ENCODE measurements at places on chromosomes 4 and X. TPM values are rescaled to one million over a fixed set of nuclear protein-coding genes. Genes with fewer than 3 reads are reported as not detected.

GRCh38 chrX:54452920-54453319 lies 12.7 kb downstream of the TSR2 start:
- H3K4me3 ChIP-seq = no peak overlapping the region
- no peaks in the 10 kb centered on the region for H3K36me3 ChIP-seq
- no peaks in the 10 kb centered on the region for H3K4me1 ChIP-seq
- H3K27ac ChIP-seq = no peak overlapping the region

DNA sequence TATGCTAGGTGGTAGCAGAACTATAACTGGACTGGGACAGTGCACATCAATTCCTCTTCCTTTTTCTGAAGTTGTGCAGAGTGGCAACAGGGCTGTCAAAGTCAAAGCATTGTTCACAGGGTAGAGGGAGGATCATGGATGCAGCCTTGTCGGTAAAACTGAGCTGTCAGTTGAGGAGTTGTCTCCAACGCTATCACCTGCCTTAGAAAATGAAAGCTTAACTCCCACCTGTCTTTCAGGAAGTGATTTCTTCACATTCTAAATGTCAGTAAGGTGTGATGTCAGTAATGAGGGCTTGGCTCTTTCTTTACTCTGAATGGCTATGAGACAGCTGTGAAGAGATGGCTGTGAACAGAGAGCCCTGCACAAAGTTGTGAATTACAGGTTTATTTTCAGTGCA lies 66.4 kb upstream of the BANK1 start:
- H3K27ac ChIP-seq = no peak overlapping the region
- H3K27me3 ChIP-seq = no peaks in the 10 kb centered on the region
- no peak overlapping the region for H3K4me3 ChIP-seq
- H3K36me3 ChIP-seq = no peaks in the 10 kb centered on the region
- peaks cover 6% of the 10 kb centered on the region for H3K4me1 ChIP-seq

DNA sequence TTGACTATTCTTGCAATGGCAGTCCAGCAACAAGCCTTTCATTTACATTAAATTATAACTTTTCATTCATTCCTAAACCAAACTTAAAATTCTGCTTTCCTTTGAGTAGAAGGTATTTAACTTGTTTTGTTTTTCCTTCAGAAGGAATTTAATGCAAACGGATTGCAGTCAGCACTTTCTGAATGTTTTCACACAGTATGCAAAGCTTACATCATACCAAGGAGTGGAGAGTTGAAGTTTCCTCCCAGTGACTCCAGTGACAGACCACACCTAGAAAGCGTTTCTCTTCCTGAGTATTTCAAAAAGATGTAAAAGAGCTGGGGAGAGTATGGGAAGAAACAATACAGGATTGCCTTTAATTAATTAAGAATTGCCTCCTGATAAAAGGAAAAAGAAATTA lies 8.1 kb downstream of the EPGN start:
- H3K27ac ChIP-seq = no peak overlapping the region
- no peaks in the 10 kb centered on the region for H3K36me3 ChIP-seq

- no peaks in the 10 kb centered on the region for H3K4me1 ChIP-seq
- DNase-seq = no peak
- no peaks in the 10 kb centered on the region for H3K27me3 ChIP-seq
- H3K36me3 ChIP-seq = no peaks in the 10 kb centered on the region
These were observed 207.3 kb downstream of the SLC7A11 start for GRCh38 chr4:138034871-138035270.

GRCh38 chrX:110125446-110126162 lies 122.7 kb downstream of the TMEM164 start:
- H3K36me3 ChIP-seq = no peaks in the 10 kb centered on the region
- H3K27ac ChIP-seq = no peak overlapping the region
- H3K27me3 ChIP-seq = no peaks in the 10 kb centered on the region

DNA sequence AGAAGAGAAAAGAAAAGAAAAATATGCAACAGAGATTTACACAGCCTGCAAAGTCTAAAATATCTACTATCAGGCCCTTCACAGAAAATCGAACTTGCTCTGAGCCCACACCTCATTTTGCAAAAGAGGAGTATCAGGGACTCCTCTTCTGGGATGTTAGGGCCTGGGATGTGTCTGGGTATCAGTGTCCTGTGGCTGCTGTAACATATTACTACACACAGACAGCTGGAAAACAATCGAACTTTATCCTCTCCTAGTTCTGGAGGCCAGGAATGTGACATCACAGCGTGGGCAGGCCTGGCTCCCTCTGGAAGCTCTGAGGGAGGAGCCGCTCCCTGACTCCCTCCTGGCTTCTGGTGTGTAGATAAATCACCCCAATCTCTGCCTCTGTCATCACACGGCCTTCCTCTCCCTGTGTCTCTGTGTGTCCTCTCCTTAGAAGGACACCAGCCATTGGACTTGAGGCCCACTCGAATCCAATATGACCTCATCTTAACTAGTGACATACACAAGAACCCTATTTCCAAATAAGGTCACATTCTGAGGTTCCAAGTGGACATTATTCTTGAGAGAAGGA lies 52.9 kb downstream of the PPP2R2C start:
- H3K4me1 ChIP-seq = no peaks in the 10 kb centered on the region
- H3K27me3 ChIP-seq = peaks cover 4% of the 10 kb centered on the region
- no peak for DNase-seq

DNA sequence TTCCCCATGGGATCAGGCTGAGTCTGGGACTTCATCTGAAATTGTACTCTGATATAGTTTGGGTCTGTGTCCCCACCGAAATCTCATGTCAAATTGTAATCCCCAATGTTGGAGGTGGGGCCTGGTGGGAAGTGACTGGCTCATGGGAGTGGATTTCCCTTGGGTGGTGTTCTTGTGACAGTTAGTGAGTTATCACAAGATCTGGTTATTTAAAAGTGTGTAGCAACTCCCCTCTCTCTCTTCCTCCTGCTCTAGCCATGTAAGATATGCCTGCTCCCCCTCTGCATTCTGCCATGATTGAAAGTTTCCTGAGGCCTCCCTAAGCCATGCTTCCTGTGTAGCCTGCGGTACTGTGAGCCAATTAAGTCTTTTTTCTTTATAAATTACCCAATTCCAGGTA lies 61.0 kb downstream of the RASGEF1B start:
- peaks cover 4% of the 10 kb centered on the region for H3K27me3 ChIP-seq
- DNase-seq = no peak
- peaks cover 4% of the 10 kb centered on the region for H3K4me1 ChIP-seq

DNA sequence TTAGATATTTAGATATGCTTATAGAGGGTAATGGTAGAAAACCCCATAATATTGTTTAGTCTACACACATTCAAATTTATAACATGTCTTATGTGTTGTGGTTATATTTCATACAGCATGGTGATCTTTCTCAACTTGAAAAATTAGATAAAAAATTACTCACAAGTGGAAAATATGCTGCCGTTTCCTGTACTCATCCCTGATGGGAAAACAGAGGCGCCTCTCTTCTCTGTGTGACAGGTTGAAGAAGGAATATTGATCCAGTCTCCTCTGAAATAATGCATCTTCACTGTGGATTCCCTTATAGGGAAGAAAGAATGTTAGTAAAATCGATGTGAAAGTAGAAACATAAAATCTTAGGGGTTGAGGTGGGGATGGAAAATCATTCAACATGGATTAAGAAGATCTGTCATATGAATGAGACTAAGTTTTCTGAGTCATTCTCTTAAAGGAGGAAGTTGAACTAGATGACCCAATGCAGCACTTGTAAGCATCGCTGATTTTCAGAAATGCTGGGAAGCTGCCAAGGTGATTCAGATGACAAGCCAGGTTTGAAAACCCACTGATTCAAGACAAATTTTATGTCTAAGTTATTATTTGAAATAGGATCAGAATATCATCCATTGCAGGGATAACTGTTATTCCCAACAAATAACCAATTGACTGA lies 70.7 kb downstream of the ANKRD50 start:
- no peaks in the 10 kb centered on the region for H3K27me3 ChIP-seq
- H3K36me3 ChIP-seq = no peaks in the 10 kb centered on the region
- H3K4me1 ChIP-seq = no peaks in the 10 kb centered on the region
- no peak overlapping the region for H3K4me3 ChIP-seq

The SUPT20HL2 gene
- not detected for total RNA-seq

The CHRDL1 gene
- not detected for total RNA-seq
